ENCODE measurements at places on chromosomes 2 and 18. TPM values are rescaled to one million over a fixed set of nuclear protein-coding genes. Genes with fewer than 3 reads are reported as not detected.

DNA sequence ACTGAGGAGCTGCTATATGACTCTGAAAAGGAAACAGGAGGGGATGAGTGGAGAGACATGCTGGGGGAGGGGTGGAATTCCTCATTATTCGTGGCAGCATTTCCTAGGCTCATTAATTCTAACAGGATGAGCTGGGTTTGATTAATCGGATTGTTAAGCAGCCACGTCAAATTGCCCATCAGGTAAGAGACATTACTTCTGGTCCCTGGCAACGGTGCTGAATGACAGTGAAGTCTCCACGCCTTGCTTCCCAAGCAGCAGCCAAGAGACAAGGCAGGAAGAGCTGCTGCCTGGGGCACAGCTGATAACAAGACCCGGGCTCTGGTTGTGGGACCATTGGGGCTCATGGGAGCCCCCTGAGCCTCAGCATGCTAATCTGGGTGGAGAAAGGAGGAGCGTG, 86.6 kb downstream of the MARCHF4 start:
- DNase-seq = no peak
- H3K27me3 ChIP-seq = no peaks in the 10 kb centered on the region
- H3K27ac ChIP-seq = no peak overlapping the region
- H3K4me3 ChIP-seq = no peak overlapping the region
- H3K36me3 ChIP-seq = no peaks in the 10 kb centered on the region

GRCh38 chr18:26656431-26656943, 108.1 kb upstream of the KCTD1 start:
- peaks cover 22% of the 10 kb centered on the region for H3K4me1 ChIP-seq
- H3K27ac ChIP-seq = peak overlapping the region; percentile 89
- H3K4me3 ChIP-seq = peak overlapping the region; percentile 59
- DNase-seq = no peak
- no peaks in the 10 kb centered on the region for H3K27me3 ChIP-seq

GAREM1 gene
- 15.7 TPM for total RNA-seq

GCKR gene
- total RNA-seq = 0.98 TPM

- H3K27me3 ChIP-seq = no peaks in the 10 kb centered on the region
- no peak for DNase-seq
- H3K27ac ChIP-seq = no peak overlapping the region
- no peak overlapping the region for H3K4me3 ChIP-seq
- H3K36me3 ChIP-seq = no peaks in the 10 kb centered on the region
Observed at GRCh38 chr2:241304039-241304670, 11.3 kb downstream of the HDLBP start.

GIGYF2 gene
- 69.0 TPM for total RNA-seq

METAP1D gene
- total RNA-seq = 8.8 TPM

GRCh38 chr2:8002765-8003393, 679.0 kb upstream of the ID2 start:
- DNase-seq = no peak
- peak overlapping the region; percentile 67 for H3K27ac ChIP-seq
- no peaks in the 10 kb centered on the region for H3K36me3 ChIP-seq
- H3K4me1 ChIP-seq = peaks cover 12% of the 10 kb centered on the region

- no peak overlapping the region for H3K4me3 ChIP-seq
- no peaks in the 10 kb centered on the region for H3K36me3 ChIP-seq
- no peak for DNase-seq
- peaks cover 11% of the 10 kb centered on the region for H3K4me1 ChIP-seq
- H3K27ac ChIP-seq = no peak overlapping the region
Observed at GRCh38 chr2:120814352-120814751, 78.7 kb downstream of the GLI2 start.

DNA sequence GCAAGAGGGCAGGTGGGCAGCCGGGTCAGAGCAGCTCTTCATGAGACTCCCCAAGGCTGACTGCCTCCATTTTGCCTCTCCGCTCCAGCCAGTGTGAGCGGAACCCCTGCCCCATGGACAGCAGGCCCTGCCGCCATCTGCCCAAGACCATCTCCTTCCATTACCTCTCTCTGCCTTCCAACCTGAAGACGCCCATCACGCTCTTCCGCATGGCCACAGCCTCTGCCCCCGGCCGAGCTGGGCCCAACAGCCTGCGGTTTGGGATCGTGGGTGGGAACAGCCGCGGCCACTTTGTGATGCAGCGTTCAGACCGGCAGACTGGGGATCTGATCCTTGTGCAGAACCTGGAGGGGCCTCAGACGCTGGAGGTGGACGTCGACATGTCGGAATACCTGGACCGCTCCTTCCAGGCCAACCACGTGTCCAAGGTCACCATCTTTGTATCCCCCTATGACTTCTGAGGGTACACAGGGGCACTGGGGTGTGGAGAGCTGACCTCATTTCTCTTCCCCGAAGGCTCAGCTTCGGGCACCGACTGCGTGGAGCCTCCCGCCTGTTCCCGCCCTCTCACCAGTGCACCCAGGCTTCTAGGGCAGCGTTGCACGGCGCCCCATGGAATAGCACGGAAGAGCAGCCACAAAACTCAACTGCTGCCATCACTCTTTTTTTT, 49.0 kb downstream of the FBLN7 start:
- no peaks in the 10 kb centered on the region for H3K27me3 ChIP-seq
- H3K27ac ChIP-seq = peak overlapping the region; percentile 13
- H3K36me3 ChIP-seq = no peaks in the 10 kb centered on the region
- no peaks in the 10 kb centered on the region for H3K4me1 ChIP-seq
- peak; percentile 82 for DNase-seq

SKOR2 gene
- not detected for total RNA-seq

DNA sequence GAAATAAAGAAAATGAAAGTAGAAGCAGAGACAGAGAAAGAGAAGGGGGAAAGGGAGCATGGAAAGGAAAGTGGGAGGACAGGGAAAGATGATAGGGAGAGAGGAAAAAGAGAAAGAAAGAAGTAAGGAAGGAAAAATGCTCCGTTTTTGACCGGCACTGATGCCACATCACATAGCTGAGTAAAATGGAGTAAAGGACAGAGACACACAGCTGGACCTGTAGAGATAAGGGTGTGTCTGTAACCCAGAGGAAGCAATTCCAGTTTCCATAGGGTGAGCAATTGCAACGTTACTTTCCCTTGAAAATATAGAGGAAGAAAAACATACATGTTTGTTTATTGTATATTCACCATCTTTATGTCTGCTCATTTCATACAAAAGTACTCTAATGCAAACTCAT, 1866.9 kb upstream of the PIK3C3 start:
- H3K27me3 ChIP-seq = no peaks in the 10 kb centered on the region
- H3K4me3 ChIP-seq = no peak overlapping the region
- no peaks in the 10 kb centered on the region for H3K4me1 ChIP-seq
- H3K27ac ChIP-seq = no peak overlapping the region

SLC19A3 gene
- 7.4 TPM for total RNA-seq

TLX2 gene
- 6.6 TPM for total RNA-seq

GRCh38 chr2:69692424-69692823, 48.9 kb upstream of the AAK1 start:
- no peaks in the 10 kb centered on the region for H3K27me3 ChIP-seq
- no peaks in the 10 kb centered on the region for H3K36me3 ChIP-seq
- H3K4me3 ChIP-seq = no peak overlapping the region
- no peak for DNase-seq
- H3K4me1 ChIP-seq = no peaks in the 10 kb centered on the region

SLC5A7 gene
- total RNA-seq = 1.7 TPM

Data from vagina (tissue), 2 donors.